Bronchial epithelial cell (primary cell): ENCODE measurements at places on chromosomes 11 and 22.

DNA sequence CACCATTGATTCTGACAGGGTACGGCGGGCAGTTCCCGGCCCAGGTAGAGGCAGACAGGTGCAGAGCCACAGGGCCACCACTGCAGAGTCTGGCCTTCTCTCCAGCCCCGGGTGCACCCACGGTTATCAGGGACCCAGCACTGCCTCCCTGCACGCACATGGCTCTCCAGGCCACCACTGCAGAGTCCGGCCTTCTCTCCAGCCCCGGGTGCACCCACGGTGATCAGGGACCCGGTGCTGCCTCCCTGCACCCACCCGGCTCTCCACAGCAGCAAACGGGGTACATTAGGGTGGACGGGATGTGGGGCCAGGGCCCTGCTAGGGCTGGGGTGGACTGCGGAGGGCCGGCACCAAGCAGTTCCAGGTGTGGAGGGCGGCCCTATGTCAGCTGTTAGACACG lies 272.9 kb downstream of the BRD1 start:
- DNase-seq = no peak

DNA sequence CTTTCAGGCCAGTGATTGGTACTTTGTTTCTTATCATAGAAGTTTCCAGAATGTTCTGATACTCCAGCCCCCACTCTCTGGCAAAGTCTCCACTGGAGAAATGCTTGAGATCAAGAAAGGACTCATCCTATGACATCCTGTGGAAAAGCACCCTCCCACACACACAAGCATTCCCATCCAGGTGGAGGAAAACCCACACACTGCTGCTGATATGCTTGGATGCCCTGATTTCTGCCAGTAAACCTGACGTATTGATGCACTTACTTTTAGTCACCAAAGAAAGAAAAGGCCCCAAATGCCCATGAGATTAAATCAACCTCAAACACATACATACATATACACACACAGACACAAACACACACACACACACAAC lies 9.2 kb upstream of the SLC5A12 start:
- no peak for DNase-seq

- DNase-seq = no peak
These were observed 7.4 kb downstream of the PTPRJ start for GRCh38 chr11:47987781-47988180.

- no peak for DNase-seq
These were observed 49.1 kb downstream of the ADAMTS8 start for GRCh38 chr11:130379276-130379675.

DNA sequence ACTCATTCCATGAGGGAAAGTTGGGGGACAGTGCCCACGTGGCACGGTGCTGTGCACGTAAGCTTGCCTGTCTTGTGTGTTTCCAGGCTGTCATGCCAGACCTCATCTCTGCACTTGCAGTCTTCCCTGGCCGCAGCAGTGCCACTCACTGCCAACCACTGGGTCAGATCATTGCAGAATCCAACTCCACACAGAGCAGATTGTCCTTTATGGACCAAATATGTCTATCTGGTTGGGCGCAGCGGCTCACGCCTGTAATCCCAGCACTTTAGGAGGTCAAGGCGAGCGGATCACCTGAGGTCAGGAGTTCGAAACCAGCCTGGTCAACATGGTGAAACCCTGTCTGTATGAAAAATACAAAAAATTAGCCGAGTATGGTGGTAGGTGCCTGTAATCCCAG lies 4.4 kb upstream of the PPARA start:
- no peak for DNase-seq

DNA sequence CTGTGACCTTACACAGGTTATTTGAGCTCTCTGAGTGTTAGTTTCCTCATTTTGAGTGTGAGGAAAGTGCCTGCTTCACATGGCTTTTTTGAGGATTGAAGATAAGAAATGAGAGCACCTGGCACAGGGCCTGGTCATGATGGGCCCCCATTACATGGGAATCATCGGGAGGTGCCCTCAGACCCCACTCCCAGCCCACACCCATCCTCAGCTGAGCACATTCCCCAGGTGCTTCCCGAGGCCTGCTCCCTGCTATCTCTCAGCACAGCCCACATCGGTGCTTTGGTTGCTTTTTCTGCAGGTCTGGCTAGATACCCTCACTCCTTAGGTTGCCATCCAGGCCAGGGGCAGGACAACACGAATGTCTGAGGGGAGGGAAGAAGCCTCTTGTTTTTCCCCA lies 16.6 kb downstream of the DGAT2 start:
- DNase-seq = no peak
